ENCODE measurements at places on chromosomes 1 and 21.

DNA sequence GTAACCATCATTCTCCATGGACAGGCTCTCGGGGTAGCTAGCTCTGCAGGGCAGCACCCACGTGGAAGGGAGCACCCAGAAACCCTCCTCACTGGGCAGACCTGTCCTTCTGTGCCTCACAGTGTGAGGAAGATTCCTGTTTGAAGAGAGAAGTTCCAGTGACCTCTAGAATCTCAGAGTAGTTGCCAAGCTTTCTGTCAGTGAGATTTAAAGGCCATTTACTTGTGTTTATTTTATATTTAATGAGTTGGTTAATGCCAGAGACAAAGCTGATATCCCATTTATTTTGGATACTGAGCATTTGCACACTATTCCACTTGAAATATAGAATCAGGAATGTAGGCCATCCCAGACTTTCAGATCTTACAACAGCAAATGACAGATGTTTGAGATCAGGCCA, 28.7 kb downstream of the MTARC1 start:
- no peak for DNase-seq

GRCh38 chr1:210363119-210363518, 34.4 kb downstream of the HHAT start:
- no peak for DNase-seq

DNA sequence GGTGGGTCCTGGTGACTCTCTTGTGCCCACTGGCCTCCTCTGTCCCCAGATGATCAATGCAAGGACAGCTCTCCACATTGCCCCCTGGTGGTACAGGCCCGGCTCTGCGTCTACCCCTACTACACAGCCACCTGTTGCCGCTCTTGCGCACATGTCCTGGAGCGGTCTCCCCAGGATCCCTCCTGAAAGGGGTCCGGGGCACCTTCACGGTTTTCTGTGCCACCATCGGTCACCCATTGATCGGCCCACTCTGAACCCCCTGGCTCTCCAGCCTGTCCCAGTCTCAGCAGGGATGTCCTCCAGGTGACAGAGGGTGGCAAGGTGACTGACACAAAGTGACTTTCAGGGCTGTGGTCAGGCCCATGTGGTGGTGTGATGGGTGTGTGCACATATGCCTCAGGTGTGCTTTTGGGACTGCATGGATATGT, 10.8 kb downstream of the ADAMTSL4 start:
- peak; percentile 76 for DNase-seq

- DNase-seq: no peak
These were observed 11.6 kb downstream of the ENO1 start for GRCh38 chr1:8866792-8867415.

- no peak for DNase-seq
These were observed 6.1 kb upstream of the ARL8A start for GRCh38 chr1:202150602-202151001.

DNA sequence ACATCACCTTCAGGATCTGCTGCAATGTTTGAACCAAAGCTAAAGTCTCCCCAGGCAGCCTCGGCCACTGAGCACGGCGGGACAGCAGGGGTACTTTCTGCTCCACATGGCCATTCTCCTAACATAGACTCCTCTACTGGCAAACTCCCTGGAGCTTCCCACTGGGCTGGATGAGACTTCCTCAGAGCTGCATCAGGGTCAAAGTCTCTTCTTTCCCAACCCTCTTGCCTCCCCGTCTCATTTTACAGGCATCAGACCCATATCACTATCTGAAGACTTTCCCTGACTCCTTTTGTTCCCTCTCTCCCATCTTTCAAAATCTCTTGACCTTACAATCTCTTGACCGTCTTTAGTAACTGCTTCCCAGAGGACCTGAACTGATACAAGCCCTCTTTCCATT, 42.2 kb upstream of the KIRREL1 start:
- DNase-seq: no peak

DNA sequence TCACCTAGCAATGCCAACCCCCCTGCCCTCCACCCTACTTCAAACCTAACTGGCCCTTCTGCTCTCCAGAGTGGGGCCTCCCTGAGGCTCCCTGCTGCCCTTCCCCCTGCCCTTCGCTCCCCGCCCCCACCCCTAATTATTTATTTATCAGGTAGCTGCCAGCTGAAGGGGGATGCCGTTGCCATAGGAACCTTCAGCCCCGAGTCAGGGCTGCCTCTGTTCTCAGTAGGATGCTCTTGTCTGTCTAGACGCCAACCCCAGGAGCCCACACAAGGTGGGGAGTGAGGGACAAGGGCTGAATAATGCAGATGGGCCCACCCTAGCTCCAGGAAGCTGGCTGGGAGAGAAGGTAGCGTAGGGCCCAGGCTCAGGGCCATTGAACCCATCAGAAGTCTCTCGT, 41.1 kb downstream of the NKAIN1 start:
- no peak for DNase-seq

DNA sequence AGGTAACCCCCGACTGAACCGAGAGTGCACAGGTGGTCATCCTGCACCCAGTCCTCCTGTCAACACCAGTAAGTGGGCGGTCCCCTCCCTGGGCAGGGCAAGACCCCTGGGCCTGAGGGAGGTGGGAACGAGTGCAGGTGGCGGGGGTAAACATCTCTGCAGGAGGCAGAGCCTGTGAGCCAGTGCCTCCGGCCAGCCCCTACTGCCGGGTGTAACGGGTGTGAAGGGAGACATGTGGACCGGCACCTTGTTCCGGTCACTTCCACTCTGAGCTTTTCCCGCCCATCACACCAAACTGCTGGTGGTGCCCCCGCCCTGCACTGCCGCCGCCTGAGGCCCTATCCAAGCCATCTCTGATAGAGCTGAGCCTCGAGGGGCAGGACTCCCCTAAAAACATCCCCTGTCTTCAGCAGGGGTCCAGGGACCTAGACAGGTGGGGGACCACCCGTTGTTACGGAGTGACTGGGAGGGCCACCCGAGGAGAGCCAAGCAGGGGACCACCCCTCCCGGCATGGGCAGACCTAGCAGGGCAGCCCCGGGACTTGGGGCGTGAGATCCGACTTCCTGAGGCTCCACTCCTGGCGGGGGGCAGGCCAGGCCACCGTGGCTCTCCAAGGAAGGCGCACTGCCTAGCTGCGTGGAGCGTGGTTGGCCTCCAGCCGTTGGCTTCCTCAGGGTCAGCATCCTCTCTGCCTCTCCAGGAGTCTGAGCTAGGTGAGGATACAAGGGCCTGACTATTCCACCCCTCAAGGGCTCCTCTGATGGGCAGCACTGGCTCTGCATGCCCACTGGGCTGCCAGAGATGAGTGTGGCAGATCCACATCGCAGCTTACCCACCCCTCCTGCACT, 43.8 kb upstream of the LBR start:
- no peak for DNase-seq

- no peak for DNase-seq
These were observed 135.3 kb downstream of the GDAP2 start for GRCh38 chr1:117794073-117794472.

DNA sequence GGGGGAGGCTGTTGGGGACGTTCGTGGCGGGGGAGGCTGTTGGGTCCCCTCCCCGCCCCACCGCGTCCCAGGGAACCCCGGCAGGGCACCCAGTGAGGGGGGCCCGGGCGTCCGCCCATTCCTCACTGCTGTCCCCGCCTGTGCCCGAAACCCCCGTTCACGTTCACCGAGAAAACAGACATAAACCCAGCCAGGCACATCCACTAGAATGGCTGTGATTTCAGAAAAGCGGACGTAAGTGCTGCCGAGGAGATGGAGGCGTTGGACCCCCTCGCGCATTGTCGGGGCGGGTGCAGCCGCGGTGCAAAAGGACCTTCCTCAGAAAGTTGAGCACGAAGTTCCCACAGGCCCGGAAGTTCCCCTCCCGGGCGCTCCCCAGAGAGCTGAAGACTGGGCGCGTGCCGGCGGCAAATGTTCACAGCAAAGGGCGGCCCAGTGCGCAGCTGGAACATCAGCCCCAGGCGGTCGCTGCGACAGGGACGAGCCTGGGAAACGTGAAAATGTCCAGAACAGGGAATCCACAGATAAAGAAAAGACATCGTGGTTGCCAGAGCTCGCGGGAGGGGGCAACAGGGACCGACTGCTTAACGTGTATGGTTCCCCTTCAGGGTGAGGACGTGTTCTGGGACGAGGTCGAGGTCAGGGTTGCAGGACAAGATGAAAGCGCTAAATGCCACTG, 18.5 kb upstream of the SAMD11 start:
- no peak for DNase-seq

DNA sequence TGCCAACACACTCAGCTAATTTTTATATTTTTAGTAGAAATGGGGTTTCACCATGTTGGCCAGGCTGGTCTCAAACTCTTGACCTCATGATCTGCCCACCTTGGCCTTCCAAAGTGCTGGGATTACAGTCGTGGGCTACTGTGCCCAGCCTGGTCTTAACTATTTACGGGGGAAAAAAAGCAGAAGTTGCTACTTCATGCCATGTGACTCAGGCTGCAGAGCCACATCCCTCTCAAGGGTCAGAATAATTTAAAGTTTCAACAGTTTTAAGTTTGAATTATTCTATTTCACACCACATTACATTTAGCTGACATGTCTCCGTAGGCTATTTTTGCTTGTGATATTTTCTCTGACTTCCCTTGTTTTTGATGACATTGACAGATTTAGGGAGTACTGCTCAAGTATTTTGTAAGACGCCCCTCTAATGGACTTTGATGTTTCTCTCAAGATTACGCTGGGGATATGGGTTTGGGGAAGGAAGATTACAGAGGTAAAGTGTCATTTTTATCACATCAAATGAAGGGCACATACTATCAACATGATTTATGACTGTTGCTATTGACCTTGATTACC, 14.6 kb upstream of the AGBL4 start:
- no peak for DNase-seq

- DNase-seq: no peak
These were observed 46.7 kb upstream of the OSBPL9 start for GRCh38 chr1:51570063-51570710.

- no peak for DNase-seq
These were observed 272.3 kb downstream of the NEGR1 start for GRCh38 chr1:72010094-72010431.

GRCh38 chr1:208430220-208430619, 186.0 kb upstream of the PLXNA2 start:
- no peak for DNase-seq

DNA sequence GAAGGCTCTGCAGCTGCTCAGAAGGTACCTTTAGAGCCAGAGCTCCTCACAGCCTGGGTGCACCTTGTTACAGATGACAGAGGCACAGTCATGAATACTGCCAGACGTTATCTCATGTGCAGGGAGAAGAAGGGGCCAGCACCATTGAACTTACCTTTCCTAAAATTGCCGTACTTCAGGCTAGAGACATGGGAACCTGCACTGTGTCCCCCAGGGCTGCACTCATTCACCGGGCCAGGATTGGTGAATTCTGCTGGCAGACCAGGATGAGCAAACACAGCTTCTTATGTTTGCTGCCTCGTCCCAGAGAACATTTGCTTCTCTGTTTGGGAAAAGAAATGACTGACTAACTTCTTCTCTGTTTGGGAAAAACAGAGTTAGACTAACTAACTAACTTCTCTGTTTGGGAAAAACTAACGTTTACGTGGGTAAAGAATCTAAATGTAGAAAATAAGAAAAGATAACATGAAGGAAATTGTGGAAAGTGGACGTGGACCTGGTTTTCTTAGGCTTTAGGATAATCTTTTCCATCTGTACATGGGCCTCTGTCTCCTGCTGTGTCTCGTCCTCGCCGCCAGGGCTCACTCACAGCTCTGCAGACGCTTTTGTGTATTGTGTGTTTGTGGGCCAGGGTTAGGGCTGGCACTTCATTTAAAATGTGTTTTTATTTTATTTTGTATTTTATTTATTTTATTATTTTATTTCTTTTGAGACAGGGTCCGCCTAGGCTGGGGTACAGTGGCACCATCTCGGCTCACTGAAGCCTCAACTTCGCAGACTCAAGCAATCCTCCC, 9.9 kb downstream of the OBSCN start:
- no peak for DNase-seq

DNA sequence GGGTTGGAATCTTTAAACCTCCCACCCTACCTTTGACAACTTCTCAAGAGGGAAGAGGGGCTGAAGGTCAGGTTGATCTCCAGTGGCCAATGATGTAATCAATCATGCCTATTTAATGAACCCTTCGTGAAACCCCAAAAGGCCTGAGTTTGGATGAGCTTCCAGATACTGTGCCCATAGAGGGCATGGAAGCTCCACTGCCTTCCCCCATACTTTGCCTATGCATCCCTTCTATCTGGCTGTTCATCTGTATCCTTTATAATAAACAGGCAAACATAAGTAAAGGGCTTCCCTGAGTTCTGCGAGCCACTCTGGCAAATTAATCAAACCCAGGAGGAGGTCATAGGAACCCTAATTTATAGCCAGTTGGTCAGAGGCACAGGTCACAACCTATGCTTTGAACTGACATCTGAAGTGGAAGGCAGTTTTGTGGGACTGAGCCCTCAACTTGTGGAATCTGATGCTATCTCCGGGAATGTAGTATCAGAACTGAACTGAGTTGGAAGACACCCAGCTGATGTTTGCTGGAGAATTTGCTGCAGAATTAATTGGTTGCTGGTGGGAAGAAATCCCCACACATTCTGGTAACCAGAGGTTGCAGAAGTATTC, 24.8 kb downstream of the S100A10 start:
- DNase-seq: no peak

GRCh38 chr1:82893712-82894470, 1093.2 kb downstream of the ADGRL2 start:
- no peak for DNase-seq

DNA sequence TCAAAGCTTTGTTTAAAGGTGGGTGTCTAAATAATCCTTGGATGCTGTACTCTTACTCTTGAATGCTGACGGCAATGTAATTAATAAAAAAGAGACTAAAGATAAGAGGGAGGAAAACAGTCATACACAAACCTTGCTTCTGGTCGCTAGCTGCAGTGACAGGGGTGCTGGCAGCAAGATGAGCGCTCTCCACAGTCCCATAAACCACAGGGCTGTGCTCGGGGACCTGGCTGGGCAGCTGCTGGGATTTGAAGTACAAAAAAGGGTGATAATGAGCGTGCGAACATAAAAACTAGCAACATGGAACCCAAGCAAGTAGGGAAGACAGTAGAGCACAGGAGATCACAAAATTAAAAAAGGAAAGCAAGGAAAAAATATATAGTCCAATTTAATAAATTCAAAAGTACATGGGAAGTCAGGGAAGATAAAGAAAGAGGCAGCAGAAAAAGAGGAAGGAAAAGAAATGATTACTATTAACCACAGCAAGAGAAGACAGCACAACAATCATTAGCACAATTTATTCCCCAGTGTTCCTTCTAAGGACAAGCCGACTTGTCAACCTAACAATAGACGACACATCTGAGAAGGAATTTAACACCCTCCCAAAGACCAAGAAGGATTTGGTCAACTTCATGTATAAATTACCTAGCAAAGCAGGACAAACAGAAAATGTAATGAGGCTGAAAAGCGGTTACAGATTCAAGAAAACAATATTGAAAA, 162.9 kb upstream of the HP1BP3 start:
- no peak for DNase-seq

All from stimulated activated CD4-positive, alpha-beta T cell treated with anti-CD3 and anti-CD28 coated beads, TNF-alpha, amount 100 ng/mL, for 48 hours (primary cell).